ENCODE measurements at places on chromosomes 7 and 10.

GRCh38 chr10:110408203-110408871, 89.4 kb upstream of the DUSP5 start:
- no peak for DNase-seq

- no peak for DNase-seq
These were observed 119.1 kb upstream of the FOXP2 start for GRCh38 chr7:114295522-114295921.

DNA sequence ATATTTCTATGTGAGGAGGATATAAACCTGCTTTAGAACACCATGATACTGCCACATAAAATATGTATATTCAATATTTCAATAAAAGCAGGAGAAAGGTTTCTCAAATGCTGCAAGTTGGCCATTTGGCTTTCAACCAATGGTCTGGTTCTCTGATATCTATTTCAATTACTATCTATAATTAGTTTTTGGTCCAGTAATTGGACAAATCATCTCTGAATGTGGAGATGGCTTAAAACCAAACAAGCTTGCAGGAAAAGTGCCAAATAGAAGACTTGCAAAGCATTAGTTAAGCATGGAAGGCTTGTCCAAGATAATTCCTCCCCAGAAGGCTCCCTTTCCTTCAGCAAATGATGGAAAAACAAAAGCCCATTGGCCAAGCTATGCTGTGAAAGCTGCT, 140.1 kb downstream of the CPEB3 start:
- no peak for DNase-seq

- DNase-seq: no peak
These were observed 17.8 kb downstream of the CXCL12 start for GRCh38 chr10:44366941-44367630.

GRCh38 chr10:63173468-63174232, 40.5 kb downstream of the NRBF2 start:
- no peak for DNase-seq

- DNase-seq: no peak
These were observed 11.4 kb upstream of the NACAD start for GRCh38 chr7:45099891-45100760.

- DNase-seq: no peak
These were observed 212.0 kb downstream of the CAMK1D start for GRCh38 chr10:12561307-12561706.

GRCh38 chr10:69624245-69624786, 5.7 kb upstream of the FAM241B start:
- DNase-seq: no peak

GRCh38 chr10:70647086-70647485, 25.2 kb upstream of the ADAMTS14 start:
- DNase-seq: no peak

DNA sequence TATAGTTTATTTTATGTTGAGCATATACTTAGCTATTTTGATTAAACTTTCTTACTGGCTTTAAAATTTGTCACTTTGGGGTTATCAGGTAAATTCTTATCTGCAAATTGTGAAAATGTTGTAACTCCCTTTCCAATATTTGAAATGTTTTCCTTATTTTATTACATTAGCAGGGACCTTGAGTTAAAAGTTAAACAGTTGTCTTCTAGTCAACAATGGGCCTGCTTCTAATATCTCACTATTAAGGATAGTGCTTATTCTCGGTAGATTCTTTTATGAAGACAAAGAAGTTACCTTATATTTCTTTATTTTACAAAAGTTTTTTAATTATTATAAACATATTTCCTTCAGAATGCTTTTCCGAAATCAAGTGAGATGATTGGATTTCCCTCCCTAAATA, 53.7 kb upstream of the AHR start:
- DNase-seq: no peak

- DNase-seq: no peak
These were observed 26.2 kb upstream of the INPP5A start for GRCh38 chr10:132511121-132512051.

- DNase-seq: no peak
These were observed 164.2 kb downstream of the DGKI start for GRCh38 chr7:137682596-137682995.

GRCh38 chr10:19929506-19930140, 113.4 kb downstream of the PLXDC2 start:
- DNase-seq: no peak

DNA sequence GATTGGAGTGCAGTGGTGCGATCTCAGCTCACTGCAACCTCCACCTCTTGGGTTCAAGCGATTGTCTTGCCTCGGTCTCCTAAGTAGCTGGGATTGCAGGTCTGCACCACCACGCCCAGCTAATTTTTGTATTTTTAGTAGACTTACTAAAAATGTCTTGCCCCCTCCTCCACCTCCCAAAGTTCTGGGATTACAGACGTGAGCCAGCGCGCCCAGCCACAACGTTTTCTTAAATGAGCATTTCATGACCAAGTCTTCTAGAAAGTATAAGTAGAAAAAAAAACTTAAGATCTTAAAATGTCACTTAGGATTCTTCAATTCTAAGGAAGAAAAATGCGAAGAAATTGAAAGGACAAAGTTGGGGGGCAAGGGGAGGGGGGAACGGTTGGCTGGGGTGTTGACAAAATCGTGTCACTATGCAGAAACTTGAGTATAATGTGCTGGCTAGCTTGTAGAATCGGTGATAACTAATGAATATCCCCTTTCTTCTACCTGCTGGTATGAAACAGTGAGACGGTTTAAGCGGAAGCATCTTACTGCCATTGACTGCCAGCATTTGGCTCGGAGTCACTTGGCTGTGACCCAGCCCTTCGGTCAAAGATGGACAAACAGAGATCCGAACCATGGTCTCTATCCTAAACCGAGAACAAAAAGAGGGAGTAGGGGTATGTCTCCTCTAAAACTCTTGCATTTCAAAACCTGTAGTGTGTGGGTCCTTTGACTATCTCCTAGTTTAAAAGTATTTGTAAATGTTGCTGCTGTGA, 12.7 kb downstream of the FBH1 start:
- no peak for DNase-seq

Measured in neuronal stem cell (in vitro differentiated cells).